HCT116 (cell line): ENCODE measurements at places on chromosomes 5 and 9. TPM values are rescaled to one million over a fixed set of nuclear protein-coding genes. Genes with fewer than 3 reads are reported as not detected.

DNA sequence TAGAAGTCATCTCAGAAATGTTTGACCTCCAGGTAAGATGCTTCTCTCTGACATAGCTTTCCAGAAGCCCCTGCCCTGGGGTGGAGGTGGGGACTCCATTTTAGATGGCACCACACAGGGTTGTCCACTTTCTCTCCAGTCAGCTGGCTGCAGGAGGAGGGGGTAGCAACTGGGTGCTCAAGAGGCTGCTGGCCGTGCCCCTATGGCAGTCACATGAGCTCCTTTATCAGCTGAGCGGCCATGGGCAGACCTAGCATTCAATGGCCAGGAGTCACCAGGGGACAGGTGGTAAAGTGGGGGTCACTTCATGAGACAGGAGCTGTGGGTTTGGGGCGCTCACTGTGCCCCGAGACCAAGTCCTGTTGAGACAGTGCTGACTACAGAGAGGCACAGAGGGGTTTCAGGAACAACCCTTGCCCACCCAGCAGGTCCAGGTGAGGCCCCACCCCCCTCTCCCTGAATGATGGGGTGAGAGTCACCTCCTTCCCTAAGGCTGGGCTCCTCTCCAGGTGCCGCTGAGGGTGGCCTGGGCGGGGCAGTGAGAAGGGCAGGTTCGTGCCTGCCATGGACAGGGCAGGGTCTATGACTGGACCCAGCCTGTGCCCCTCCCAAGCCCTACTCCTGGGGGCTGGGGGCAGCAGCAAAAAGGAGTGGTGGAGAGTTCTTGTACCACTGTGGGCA lies 642 bp downstream of the CSF2 start:
- H3K27me3 ChIP-seq = no peaks in the 10 kb centered on the region
- no peak overlapping the region; the same call in 1 of the 2 replicates for H3K27ac ChIP-seq
- H3K36me3 ChIP-seq = no peaks in the 10 kb centered on the region
- DNase-seq = no peak
- no peak overlapping the region for H3K4me3 ChIP-seq

- H3K27ac ChIP-seq = no peak overlapping the region
- DNase-seq = no peak
- no peak overlapping the region for H3K4me3 ChIP-seq
- no peaks in the 10 kb centered on the region for H3K4me1 ChIP-seq
- no peaks in the 10 kb centered on the region for H3K36me3 ChIP-seq
Measured at GRCh38 chr9:656926-657568, 184.4 kb upstream of the DMRT1 start.

DNA sequence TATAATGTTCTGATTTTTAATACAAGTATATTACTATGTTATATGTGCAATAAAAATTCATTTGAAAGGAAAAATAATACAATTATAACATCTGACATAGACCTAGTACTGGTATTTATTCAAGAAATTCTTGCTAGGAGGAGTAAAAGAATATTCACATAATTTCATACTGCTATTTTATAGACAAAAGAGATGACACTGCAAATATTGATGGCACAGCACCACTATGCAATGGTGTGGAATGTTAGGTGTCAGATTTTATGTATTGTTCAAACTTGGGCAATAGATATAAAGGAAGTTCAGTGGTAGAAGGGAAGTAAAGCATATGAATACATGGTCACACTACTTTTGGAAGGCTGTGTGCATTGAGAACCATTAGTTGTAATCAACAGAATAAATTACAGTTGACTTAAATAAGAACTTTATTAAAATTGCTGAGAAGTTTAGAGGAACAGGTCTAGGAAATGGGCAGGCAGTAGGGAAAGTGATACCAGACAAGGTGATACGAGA lies 143.9 kb downstream of the OR2K2 start:
- no peak overlapping the region for H3K27ac ChIP-seq
- DNase-seq = no peak
- H3K4me3 ChIP-seq = no peak overlapping the region
- H3K27me3 ChIP-seq = no peaks in the 10 kb centered on the region
- H3K36me3 ChIP-seq = no peaks in the 10 kb centered on the region
- H3K4me1 ChIP-seq = no peaks in the 10 kb centered on the region

- no peak overlapping the region for H3K27ac ChIP-seq
- no peaks in the 10 kb centered on the region for H3K4me1 ChIP-seq
- no peak for DNase-seq
- peaks cover 26% of the 10 kb centered on the region for H3K27me3 ChIP-seq
- no peak overlapping the region for H3K4me3 ChIP-seq
Measured at GRCh38 chr5:60357302-60357701, 342.7 kb downstream of the DEPDC1B start.

FRMPD1 gene
- total RNA-seq = 0.52 TPM

ADAMTS16 gene
- total RNA-seq = 2.4 TPM

NUTM2G gene
- not detected for total RNA-seq

GABRA6 gene
- not detected for total RNA-seq
